ENCODE measurements at places on chromosomes 5 and 9. TPM values are rescaled to one million over a fixed set of nuclear protein-coding genes. Genes with fewer than 3 reads are reported as not detected.

Gene LCN9
- not detected for total RNA-seq

Gene PCDHGA12
- 43.9 TPM for total RNA-seq

Gene TSLP
- total RNA-seq: 0.94 TPM

Gene SAPCD2
- total RNA-seq: 0.75 TPM

Gene SPAG8
- total RNA-seq: 1.4 TPM

Gene MRPL22
- 35.9 TPM for total RNA-seq

Gene KCNV2
- not detected for total RNA-seq

Gene EIF4E1B
- not detected for total RNA-seq

Gene QRFP
- total RNA-seq: not detected

Gene MARCOL
- total RNA-seq: not detected

Gene KIF12
- not detected for total RNA-seq

Gene NSG2
- total RNA-seq: not detected

Gene XRCC4
- 9.3 TPM for total RNA-seq

Gene KIF20A
- total RNA-seq: 4.8 TPM

Gene SEMA4D
- total RNA-seq: 0.10 TPM

Gene BNC2
- total RNA-seq: 29.7 TPM

Gene SPINK4
- not detected for total RNA-seq

Gene PCDHB11
- 0.34 TPM for total RNA-seq

Gene NUTM2G
- not detected for total RNA-seq
